ENCODE measurements at places on chromosomes 2 and 18.

DNA sequence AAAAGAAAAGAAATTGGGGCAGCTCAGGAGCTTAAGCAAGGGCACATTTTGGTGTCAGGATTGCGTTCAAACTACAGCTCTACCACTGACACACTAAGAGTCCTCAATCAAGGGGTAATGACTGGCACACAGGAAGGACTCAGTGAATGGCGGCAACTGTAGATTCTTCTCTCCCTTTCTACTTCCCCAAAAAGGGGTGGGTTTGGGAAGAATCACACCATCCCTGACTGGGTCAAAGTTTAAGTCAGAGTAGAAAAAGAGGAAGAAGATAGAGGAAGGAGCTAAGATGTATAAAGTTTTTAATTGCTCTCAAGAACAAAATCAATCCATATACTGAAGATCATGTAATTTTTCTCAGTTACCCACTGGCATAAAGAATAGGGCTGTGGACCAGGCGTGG is 2.6 kb downstream of the NLRC4 start:
- no peak for DNase-seq

- DNase-seq = no peak
Observed at GRCh38 chr18:62070302-62070701, 116.6 kb downstream of the PIGN start.

DNA sequence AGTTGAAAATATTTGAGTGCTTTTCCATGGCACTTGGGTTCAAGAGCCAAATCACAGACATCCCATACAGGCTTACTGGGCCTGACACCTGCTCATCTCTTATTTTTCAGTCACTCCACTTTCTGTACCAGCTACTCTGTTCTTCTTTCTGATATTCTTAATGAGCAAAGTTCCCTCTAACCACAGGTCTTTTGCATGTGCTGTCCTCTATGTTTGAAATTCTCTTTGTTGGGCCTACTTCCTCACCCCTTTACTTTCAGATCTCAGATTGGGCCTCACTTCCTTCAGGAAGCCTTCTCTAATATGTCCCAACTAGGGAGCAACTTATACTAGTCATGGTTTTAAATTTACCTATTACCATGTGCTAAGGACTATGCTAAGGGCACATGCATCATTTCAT is 81.8 kb upstream of the RBMS1 start:
- DNase-seq = no peak

DNA sequence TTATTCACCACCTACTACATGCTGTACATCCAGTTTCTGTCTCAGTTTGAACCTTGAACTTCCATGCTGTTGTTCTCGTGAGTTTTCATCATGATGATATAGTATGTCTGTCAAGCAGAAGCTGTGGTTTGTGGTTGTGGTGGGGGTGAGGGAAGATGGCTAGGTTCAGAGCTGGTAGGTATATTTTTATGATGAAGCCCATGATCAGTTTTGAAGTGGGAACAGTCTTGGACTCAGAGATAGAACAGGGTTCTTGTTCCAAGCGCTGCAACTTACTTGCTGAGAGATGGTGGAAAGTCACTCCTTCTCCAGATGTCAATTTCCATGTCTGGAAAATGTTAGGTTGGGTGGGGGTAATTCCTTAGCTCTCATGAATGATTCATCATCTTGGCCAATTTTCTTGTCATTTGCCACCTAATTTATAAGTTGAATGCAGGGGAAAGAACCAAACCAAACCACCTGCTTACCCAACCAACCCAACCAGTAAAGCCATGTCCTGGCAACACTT is 21.6 kb downstream of the PMAIP1 start:
- no peak for DNase-seq

GRCh38 chr2:38515155-38516074 is 87.3 kb downstream of the HNRNPLL start:
- DNase-seq = no peak

- DNase-seq = no peak
Observed at GRCh38 chr2:218569038-218569431, 396 bp downstream of the CNOT9 start.

- no peak for DNase-seq
Observed at GRCh38 chr2:69943000-69943842, 18.2 kb downstream of the ASPRV1 start.

DNA sequence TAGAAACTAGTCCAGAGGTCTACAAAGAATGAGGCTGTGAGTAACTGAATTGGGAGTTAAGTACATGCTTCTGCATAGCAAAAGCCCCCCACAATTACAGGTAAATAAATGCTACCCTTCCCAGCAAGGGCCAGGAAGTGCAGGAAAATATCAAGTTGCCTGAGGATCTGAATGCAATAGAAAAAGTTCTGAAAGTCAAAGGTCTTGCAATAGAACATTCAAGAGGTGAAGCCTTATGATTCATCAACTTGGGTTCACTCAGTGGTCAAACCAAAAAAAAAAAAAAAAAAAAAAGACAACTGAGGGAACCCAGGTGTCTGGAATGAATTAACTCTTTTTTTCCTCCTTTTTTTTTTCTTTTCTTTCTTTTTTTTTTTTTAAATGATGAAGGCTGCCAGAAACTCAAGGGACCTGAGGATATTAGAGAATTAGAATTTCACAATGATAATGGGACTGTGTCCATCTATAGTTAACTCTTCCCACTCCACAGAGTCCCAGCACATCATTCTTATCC is 42.9 kb upstream of the RFX8 start:
- DNase-seq = no peak

DNA sequence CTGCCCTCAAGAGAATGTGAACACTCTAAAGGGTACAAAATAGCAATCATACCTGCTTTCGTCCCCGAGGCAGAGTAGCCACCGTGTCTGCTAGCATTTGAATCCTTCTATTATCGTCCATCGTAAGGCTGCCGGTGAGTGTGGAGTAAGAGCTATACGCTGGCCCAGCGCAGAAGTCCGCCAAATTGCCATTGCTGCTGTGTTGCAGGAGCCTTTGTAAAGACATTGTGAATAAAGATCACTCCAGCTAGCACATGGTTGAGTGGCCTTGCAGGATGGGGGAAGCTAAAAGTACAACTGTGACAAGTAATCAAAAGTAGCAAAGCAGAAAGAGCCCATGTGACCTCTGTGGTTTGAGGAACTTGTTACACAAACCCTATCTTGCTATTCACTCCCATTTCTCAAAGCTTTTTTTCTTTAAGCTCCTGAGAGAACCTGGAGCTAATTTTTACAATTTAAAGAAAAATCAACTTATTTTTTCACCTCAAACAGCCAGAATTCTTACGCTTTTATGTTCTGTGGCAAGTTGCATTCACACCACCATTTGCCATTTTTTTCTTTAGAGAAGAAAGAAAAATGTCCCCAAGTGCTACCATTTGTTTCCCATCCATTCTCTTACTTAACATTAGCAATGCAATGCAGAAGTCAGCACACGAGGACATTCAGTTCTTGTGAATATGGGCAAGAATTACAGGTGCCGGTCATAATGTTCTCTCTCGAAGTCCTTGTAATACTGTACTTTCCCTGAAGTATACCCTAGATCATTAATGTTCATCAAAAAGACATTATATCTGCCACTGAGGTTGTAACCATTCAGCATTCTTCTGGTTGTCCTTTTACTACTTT is at the start of gene CYTIP:
TSS of gene CYTIP (minus strand) at position 295 of the 846 bp plus-strand sequence. CDS start at position 226, 69 bp downstream.
- DNase-seq = peak; percentile 6

DNA sequence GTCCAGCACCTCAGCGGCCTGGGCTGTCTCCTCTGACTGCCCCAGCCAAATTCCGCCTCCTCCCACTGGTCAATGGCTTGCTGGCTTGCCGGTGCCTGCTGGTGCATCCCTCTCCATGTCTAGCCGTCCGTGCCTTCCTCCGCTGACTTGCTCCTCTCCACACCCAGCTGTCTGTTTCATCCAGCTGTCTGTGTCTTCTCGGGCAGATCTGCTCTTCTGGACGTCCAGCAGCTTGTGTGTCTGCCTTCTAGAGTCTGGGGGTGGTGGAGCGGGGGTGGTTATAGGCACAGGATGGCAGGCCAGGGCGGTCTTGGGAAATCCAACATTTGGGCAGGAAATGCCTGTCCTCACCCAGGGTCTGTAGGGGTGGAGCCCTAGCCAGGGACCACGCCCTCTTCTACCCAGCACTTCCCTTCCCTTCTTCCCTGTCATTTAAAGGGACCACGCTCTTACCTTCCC is 369.2 kb downstream of the GALNT13 start:
- DNase-seq = no peak

- DNase-seq = no peak
Observed at GRCh38 chr2:106686814-106687213, 199.2 kb downstream of the ST6GAL2 start.

DNA sequence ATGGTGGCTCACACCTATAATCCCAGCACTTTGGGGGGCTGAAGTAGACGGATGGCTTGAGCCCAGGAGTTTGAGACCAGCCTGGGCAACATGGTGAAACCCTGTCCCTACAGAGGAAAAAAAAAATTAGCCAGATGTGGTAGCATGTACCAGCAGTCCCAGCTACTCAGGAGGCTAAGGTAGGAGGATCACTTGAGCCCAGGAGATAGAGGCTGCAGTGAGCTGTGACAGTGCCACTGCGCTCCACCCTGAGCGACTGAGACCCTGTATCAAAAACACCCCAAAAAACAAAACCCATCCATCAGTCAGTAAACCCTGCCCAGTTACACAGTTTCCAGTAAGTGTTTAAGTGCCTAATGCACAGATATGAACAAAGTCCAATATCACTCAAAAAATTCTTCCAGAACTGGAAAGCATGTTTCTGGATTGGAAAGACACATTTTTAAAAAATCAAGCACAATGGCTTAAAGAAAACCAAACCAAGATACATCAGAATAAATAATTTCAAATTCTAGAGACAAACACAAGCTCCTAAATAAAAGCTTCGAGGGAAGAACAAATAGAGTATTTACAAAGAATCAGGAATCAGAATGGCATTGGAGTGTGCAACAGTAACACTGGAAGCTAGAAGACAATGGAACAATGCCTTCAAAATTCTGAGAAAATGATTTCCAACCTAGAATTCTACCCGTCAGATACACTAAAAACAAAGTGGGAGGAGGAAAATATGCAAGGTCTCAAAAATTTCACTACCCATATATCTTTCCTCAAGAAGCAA is 72.4 kb downstream of the TLK1 start:
- DNase-seq = no peak

GRCh38 chr2:65025453-65026123 is 30.6 kb upstream of the CEP68 start:
- no peak for DNase-seq

- DNase-seq = no peak
Observed at GRCh38 chr18:51028201-51028805, 1.7 kb upstream of the SMAD4 start.

DNA sequence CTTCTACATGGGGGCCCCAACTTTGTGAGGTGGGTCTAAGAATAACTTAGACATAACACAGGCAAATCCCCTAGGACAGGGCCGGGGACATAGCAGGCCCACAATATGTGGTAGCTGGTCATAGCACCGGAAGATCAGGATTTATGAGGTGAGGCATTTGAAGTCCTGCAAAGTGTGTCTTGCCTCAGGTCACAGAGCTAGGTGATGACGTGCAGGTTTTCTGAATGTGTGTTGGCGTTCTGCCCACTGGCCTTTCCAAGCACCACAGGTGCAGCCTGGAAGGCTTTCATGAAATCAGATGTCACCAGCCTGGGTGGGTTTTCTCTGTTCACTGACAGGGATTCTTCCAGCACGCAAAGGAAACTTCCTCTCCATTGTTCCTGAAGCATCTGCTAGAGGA is 119.1 kb downstream of the LRATD1 start:
- DNase-seq = no peak

- DNase-seq = no peak
Observed at GRCh38 chr2:166256896-166257295, 118.8 kb downstream of the SCN9A start.

- no peak for DNase-seq
Observed at GRCh38 chr2:23669413-23670244, 257.3 kb downstream of the ATAD2B start.

GRCh38 chr2:190640117-190640516 is 8.8 kb upstream of the NAB1 start:
- DNase-seq = no peak

DNA sequence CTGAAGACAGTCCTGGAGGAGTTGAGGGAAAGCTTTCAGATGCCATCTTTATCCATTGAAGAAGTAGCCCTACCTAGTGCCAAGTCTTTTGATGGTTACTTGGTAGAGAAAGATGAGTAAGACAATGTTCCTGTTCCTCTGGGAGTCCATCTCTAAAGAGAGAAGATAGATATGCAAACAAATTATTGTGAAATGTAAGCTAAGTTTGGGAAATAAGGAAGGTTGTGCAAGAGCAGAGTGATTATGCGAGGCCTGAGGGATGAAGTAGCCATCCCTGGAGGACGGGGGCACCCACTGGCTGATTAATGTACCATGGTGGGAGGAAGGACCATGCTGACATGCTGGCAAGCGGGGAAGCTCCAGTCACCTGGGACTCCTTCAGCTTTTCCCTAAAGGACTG is 994 bp upstream of the DTNA start:
- DNase-seq = no peak

DNA sequence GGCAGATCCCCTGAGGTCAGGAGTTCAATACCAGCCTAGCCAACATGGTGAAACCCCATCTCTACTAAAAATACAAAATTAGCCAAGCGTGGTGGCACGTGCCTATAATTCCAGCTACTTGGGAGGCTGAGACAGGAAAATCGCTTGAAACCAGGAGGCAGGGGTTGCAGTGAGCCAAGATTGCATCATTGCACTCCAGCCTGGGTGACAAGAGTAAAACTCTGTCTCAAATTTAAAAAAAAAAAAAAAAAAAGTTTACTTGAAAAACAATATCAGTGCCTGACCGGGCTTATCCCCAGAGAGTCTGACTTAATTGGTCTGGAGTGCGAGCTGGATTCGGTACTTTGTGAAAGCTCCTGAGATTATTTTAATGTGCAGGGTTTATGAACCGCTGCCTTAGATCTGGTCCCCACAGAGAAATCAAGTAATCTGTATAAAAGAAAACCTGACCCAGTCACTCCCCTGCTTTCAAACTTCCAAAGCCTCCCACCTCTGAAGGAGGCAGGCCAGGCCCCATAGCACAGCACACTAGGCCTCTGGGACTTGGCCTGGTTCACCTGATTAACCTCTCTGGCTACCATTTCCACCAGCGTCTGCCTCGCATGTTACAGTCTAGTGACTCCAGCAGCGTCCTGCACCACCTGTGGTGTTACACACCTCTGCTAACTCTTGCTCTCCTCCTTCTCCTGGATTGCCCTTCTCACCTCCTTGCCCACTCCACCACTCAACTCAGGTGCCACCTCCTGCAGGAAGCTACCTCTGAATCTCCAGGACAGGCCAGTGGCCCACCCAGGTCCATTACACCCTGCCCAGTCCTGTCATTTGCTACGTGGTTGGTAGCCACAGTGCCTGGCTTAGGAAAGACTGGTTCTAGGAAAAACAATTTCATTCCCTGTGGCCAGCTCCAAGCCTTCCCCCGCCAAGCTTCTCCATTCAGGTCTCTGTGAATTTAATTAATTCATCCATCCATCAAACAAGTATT is 114.3 kb upstream of the PPP1CB start:
- no peak for DNase-seq

Data from activated naive CD4-positive, alpha-beta T cell (primary cell).